ENCODE measurements at places on chromosomes 16 and 17.
A peak's percentile ranks its signal among the peaks of the same experiment; 100 is the strongest.

GRCh38 chr17:41492771-41493170 is 3.1 kb upstream of the KRT36 start:
- no peak for DNase-seq

DNA sequence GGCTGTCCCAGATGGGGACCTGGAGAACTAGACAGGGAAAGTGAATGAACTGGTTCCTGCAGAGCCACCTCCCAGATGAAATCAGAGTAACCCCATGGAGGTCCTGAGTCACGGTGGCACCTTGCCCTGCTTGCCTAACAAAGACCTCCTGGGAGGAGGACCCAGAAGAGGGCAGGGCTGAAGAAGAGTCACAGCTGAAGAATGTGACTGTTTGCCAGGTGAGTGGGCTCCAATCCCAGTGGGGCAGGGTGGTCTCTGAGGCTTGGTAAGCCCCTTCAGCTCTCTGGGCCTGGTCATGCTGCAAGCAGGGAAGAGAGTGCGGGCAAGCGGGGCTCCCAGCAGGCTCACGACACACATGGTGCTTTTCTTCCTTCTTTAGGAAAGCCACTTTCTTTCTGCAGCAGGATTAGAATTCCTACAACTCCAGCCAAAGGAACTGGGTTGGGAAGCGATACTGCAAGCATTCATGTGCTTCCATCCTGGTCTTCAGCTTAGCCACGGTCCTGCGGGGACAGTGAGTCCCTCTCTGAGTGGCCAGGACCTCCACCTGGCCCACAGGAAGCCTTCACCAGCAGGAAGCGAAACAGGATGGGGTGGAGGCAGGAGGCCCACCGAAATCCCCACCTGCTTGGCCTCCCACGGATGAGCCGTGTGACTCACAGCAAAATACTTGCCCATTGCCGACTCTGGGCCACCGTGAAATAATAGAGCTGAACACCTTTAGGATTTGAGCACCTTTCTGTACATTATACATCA is 4.3 kb downstream of the C16orf74 start:
- DNase-seq = no peak

DNA sequence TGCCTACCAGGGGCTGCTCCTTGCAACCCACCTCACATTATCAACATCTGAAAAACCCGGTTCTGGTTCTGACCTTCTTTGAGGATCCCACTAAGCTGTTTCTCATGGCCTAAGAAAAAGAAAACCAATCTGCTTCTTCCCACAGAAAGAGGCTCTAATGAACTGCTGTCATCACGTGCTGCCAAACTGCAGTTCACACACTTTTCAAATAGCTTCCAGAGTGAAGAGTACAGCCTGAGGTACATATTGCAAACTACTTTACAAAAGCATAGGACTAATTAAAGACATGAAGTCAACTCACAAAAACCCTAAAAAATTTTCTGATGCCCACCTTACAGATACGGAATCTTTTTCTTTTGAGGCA is 36.7 kb downstream of the SMG6 start:
- no peak for DNase-seq

GRCh38 chr17:41535764-41536481 is 7.8 kb upstream of the KRT19 start:
- DNase-seq = no peak

GRCh38 chr16:27108826-27109665 is 42.3 kb downstream of the C16orf82 start:
- DNase-seq = no peak

GRCh38 chr16:8853150-8853549 is 15.7 kb downstream of the CARHSP1 start:
- no peak for DNase-seq

DNA sequence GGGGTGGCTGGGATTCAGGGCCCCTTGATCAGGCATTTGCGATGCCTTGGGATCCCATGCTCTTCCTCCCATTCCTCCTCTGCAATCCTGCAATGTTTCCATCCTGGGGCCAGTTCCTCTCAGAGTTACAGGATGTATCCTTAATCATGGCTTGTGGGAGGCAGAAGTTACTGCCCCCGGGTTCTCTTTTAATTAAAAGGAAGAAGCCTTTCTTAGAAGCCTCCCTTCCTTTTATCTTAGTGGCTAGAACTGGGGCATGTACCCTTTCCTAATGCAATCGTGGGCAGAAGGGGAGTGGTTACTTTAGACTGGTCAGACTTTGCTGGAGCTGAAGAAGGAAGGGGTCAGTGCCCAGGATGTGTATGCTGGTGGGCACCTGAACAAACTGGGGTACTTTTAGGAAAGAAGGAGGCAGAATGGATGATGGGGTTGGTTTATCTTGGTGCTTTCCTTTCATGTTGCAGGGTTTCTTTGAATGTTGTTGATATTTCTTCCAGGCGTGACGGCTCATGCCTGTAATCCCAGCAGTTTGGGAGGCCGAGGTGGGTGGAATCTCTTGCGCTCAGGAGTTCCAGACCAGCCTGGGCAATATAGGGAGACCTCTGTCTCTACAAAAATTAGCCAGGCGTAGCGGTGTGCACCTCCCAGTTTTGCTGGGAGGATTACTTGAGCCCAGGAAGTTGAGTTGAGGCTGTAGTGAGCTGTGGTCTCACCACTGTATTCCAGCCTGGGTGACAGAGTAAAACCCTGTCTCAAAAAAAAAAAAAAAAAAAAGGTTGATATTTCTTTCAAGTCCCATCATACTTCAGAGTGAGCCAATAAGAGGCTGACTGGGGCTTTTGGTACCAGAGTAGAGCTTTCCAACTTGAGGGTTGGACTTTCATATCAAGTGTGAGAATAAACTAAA is 13.2 kb upstream of the SPN start:
- no peak for DNase-seq

DNA sequence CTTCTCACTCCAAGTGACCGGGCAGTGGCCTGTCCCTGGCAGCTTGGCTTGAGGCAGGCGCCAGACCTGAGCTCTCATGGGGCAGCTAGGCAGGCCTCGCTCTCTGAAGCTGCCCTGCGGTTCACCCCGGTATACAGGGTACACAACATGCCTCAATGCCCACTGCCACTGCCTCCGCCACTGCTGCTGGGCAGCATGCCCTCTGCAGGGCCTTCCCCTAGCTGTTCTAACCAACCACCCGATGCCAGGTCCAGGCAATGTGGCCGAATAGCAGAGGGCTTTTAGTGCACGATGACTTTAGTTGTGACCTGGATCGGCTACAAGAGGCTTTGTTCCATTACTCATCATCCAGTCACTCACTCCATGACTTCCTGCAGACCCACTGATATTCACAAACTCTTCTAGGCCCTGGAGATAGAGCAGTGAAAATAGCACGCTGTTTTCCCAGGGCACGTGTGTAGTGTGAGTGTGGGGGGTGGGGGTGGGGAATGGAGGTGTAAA is 19.7 kb downstream of the CDC42EP4 start:
- no peak for DNase-seq

DNA sequence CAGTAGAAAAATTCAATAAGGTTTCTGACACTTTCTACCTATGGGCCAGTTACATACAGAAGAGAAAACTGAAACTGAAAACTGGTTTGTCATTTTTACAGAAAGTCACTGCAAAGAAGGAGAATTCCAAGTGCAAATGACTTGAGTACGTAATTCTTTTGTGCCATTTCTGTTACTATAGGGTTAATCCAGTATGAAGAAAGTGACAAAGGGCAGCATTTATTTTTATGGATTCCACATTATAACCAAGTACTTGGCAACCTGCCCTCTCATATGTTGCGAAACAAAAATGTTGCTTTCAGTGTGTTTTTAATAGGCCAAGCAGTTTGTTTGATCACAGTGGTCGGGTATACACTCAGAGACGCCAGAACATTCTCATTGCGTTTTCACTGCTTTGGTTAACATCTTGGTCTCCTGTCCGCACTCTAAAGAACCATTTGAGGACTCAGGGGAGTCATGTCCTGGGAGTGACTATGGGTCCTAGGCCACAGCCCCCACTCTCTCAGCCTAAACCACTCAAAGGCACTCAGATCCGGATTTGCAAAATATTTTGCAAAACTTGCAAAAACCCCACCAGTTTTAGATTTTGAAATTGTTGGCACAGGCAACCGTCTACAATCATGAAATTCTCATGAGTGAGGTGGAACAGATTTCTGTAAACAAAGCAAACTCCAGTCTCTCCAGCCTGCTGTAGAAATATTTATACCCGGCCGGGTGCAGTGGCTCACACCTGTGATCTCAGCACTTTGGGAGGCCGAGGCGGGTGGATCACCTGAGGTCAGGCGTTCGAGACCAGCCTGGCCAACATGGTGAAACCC is 15.4 kb upstream of the HELZ start:
- no peak for DNase-seq

GRCh38 chr16:51577621-51578303 is 426.7 kb upstream of the SALL1 start:
- DNase-seq = no peak

GRCh38 chr17:82300707-82301270 is 16.6 kb downstream of the CD7 start:
- peak; percentile 84 for DNase-seq

Data from stimulated activated CD4-positive, alpha-beta T cell treated with anti-CD3 and anti-CD28 coated beads, Interleukin-15, amount 100 ng/mL, for 24 hours (primary cell).